ENCODE measurements at places on chromosomes 12 and 14.

GRCh38 chr12:127386723-127387122 is 880.2 kb upstream of the TMEM132C start:
- DNase-seq: no peak

GRCh38 chr14:104321802-104322130 is 183.4 kb downstream of the KIF26A start:
- no peak for DNase-seq

DNA sequence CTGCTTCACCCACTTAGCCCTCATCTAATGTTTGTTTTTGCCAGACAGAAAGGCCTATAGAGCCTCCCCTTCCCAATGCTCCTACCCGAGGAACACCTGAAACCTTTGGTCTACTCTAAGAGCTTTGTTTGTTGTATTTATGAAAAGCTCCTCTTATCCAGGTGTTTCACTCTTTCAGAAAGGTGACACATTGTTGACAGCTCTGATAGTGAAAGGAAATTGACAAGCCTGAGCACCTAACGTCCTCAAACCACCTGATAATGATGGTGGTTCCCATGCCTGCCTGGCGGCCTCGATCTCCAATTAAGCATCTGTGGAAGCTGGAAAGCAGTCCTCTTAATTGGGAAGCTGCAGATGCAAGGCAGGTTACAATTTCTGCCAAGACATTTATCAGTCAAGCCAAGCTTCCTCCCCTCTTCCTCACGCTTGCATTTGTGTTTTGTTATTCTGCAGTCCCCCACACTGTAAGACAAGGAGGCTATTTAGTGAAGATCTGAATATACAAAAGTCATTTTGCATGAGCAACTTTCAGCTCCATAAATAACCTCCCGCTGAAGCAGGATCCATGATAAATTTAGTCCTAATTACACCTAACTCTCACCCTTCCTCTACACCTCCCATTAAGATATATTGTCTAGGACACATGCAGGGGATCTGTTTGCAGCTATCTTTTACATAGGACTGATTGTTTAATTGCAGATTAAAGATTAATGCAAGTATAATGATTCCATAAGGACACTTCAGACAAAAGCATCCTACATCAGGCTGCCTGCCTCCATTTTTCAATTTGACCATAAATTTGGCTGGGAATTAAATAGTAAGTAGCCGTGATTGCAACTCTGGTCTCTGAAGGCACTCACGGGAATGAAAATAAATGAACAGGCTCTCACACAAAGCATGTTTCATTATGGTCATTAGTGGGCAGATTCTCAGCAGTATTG is 288.6 kb downstream of the PDZRN4 start:
- no peak for DNase-seq

DNA sequence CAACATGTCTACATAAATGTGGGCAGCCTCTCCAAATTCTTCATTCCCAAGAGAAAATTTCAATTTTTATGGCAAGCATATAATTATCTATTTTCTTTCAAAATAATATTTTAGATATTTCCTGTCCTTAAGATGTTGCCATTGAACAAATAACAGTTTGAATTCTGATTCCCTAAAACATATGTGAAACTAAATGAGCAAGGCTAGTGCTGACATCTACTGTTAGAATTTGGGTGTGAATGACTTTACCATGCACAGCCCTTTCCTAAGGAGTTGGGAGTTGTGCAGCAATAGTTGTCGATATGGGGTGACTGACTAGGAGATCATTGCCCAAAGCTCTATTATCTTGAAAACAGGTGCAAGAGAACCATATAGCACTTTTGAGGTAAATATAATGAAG is 108.2 kb upstream of the SLC38A4 start:
- DNase-seq: peak; percentile 77

DNA sequence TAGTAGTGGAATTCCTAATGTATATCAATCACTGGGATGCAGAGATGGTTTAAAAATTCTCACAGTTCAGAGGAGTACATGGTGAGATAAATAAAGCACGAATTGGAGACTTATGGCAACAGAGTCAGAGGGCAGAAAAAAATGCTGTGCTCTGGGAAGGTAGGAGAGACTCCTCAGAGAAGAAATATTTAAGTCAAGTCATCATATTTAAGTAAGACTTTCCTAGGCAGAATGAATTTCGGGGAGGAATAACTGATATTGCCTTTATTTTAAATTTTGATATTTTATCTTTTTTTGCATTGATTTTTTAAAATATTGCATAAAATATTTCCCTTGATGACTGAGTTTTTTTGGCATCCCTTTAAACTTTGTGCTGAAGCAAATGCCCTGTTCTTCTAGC is 67.4 kb downstream of the OTOGL start:
- DNase-seq: no peak

DNA sequence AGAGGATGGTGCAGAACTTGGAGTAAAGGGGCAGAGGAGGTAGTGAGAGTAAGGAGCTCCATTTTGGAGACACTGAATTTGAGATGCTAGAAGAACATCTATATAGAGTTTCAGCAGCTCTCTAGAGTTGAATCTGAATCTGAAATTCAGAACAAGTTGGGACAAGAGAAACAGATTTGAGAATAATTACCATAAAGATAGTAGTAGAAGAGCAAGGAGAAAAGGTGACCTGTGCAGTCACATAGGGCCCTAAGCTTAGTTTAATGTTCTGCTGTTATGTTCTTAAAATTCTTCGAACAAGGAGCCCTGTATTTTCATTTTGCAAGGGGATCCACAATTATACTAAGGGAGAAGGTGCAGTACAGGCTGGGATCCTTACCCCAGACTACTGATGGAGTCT is 7.4 kb downstream of the REM2 start:
- no peak for DNase-seq

All from PC-3 (cell line).